Stimulated activated naive CD4-positive, alpha-beta T cell (primary cell): ENCODE measurements at places on chromosomes 13 and 19.

DNA sequence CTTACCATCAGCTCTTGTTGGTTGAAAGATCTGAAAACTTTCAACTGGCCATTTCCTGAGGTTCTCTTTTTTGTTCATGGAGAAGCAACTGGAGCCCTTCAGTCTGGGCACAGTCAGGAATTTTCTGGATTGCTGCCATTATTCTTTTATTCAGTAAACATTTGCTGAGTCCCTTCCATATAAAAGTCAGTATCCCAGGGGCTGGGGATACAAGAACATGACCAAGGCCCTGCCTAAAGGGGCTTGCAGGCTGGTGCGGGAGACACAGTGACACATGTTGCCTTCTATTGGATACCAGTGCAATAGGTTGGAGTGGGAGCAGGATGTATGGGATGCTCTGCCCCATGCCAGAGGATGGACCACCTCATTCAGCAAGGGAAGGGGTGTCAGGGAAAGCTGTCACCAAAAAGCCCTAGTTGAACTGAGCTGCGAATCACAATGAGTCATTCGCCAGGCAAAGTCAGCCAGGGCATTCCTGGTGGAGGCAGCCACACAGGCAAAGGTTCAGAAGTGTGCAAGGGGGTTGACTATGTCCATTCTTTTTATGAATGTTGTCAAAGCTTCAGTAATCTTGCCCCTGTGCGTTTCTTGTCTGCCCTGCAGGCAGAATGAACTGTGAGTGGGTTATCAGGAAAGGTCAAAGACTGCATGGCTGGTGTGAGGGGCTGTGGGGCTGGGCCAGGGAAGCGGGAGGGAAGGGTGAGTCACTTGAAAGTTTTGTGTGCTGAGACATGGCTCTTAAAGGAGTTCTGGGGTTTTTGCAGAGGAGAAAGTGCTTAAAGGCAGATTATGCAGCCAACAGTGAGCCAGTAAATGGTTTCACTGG, 395.9 kb downstream of the KCNRG start:
- DNase-seq, result no peak

DNA sequence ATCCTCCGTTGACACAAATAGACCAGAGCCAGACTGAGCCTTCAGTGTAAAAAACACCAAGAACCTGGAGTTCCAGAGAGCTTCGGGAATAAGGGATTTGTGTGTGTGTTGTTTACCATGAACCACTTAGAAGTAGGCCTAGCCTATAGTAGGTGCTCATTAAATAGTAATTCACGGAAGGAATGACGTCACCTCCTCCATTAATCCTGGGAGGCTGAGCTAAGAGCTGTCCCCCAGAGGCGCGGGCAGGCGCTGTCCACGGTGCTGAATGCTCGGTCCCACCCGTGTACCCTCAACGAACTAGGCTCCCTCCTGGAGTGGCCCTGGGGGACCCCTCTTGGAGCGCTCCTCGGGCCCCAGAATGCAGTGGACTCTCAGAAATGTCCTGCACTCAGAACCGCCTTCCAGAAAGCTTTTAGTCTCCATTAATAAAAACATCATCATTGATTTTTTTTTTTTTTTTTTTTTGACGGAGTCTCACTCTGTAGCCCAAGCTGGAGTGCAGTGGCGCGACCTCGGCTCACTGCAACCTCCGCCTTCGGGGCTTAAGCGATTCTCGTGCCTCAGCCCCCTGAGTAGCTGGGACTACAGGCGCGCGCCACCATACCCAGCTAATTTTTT, 6.5 kb downstream of the UNC13A start:
- no peak for DNase-seq

- DNase-seq, result no peak
Measured at GRCh38 chr19:29836409-29836825, 24.6 kb downstream of the CCNE1 start.

DNA sequence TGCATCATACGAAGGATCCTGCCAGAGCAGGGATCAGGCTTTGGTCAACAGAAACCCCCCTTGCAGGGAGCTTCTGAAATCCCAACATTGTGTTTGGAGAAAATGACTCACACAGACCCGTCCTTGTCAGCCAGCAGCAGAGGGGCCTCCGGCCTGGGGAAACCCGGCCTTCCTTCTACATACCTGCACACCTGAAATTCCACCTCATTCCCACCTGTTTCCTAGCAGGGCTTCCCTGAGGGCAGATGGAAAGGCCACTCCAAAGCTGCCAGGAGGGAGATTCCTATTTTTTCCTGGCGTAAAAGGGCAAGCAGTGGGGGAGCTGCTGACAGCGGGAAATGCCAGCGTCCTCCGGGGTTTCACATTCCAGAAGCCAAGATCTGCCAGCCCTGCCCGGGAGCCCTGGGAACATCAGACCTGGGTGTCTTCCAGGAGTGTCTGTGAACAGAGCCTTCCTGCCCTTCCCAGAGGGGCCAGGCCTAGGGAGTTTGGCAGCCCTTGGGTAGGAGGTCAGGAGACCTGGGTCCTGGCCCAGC, 3.0 kb upstream of the IGFL1 start:
- DNase-seq, result no peak

DNA sequence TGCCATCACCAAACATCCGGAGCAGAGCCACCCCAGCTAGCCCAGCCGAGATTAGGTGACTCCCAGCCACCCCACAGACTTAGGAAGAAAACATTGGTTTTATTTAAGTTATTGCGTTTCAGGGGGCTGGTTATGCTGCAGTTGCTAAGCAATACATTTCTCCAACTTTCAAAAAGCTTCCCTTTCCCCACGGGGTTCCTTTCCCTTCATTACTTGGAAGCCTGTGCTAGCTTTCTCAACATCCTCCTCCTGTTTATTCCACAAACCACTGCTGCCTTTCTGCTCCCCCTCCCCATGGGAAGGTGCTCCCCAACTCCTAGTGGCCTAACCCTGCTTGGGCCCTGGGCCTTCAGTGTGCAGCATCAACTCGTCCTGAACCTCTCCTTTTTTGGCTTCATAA, 52.6 kb downstream of the CDADC1 start:
- no peak for DNase-seq

DNA sequence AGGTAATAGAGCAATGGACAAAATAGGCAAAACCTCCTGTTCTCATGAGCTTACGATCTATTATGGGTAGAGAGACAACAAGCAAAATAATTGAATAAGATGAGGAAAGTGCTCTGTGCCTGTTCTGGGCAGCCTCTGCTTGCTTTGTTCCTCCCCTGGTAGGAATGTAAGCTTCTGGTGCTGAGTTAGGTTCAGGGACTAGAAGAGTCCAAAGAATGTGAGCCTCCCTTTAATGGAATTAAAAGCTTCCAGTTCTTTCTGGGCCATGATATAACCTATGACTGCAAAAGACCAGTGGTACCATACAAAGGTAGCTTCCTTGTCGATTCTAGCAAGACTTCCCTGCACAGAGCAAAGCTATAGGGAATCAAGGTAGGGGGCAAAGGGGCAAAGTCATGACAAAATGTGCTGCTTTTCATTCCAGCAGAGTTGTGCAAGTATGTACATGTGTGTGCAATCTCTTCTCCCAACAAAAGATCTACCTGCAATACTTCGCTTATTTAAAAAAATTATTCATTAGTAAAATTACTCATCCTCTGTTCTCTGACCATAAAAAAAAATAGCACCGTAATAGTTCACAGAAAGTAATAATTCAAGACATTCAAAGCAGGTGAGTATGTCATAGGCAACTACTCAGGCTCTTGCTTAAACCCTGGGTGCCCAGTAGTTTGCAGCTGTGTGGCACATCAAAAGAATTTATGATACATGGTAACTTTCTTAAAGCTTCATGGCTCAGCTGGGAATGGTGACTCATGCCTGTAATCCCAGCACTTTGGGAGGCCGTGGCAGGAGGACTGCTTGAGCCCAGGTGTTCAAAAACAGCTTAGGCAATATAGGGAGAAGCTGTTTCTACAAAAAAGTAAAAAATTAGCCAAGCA, 21.4 kb downstream of the ACOD1 start:
- no peak for DNase-seq

DNA sequence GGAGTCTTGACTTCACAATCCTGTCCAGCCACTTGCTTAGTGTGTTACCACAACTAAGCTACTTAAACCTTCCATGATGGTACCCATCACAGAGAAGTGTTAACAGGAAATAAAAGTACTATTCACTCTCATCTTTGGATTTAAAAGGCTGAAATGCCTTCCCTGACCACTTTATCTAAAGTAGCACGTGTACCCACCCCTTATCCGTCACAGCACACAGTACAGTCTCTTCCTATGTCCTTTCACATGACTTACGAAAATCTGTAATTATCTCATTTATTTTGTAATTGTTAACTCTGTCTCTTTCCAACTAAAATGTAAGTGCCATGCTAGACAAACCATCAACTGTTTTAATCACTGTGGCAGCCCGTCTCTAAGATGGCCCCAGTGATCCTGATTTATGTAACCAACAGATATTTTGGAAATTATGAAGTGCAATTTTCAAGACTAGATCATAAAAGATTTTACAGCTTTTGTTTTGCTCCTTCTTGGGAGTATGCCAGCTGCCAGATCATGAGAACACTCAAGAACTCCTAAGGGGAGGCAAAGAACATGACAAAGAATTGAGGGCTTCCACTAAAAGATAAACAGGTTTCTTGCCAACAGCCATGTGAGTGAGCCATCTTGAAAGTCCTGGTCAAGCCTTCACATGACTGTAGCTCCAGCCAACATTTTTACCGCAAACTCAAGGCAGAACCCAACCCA, 44.9 kb downstream of the DIAPH3 start:
- no peak for DNase-seq

- DNase-seq, result no peak
Measured at GRCh38 chr13:77745784-77746183, 48.3 kb downstream of the SLAIN1 start.
